A549 treated with CpdA at 1 μM for 4 hours (cell line): ENCODE measurements at places on chromosomes 3 and 15. TPM values are rescaled to one million over a fixed set of nuclear protein-coding genes. Genes with fewer than 3 reads are reported as not detected.

The GRK7 gene
- total RNA-seq = 0.02 to 0.06 TPM (median 0.03 TPM) in 3 of 5 replicates, not detected in the others

The ZBTB47 gene
- total RNA-seq = 4.7 to 7.5 TPM (median 5.9 TPM) in 5 replicates

The THBS1 gene
- total RNA-seq = 25.9 to 48.0 TPM (median 29.7 TPM) in 5 replicates

The RTF1 gene
- 16.3 to 27.5 TPM (median 19.5 TPM) in 5 replicates for total RNA-seq

The RARRES1 gene
- total RNA-seq = 7.2 to 11.1 TPM (median 9.1 TPM) in 5 replicates

The FANCD2OS gene
- not detected in 5 replicates for total RNA-seq

The TGFBR2 gene
- total RNA-seq = 42.1 to 44.7 TPM (median 43.1 TPM) in 5 replicates

The SCAANT1 gene
- total RNA-seq = 0.48 TPM in 1 of 5 replicates, not detected in the others

The VIPR1 gene
- 0.54 to 0.73 TPM (median 0.58 TPM) in 5 replicates for total RNA-seq

The TMEM44 gene
- total RNA-seq = 8.0 to 13.4 TPM (median 11.4 TPM) in 5 replicates

The CASR gene
- total RNA-seq = not detected in 5 replicates

The NPTN gene
- total RNA-seq = 179 to 219 TPM (median 204 TPM) in 5 replicates

The MED12L gene
- total RNA-seq = 0.43 to 0.80 TPM (median 0.61 TPM) in 5 replicates

The KBTBD13 gene
- not detected in 5 replicates for total RNA-seq

The CDV3 gene
- total RNA-seq = 103 to 125 TPM (median 112 TPM) in 5 replicates

The PLOD2 gene
- total RNA-seq = 116 to 171 TPM (median 139 TPM) in 5 replicates

The STRA6 gene
- total RNA-seq = 51.0 to 75.4 TPM (median 63.6 TPM) in 5 replicates

The CPN2 gene
- not detected in 5 replicates for total RNA-seq

The HYAL1 gene
- total RNA-seq = 0.31 to 0.48 TPM (median 0.38 TPM) in 5 replicates

The CHL1 gene
- total RNA-seq = not detected in 5 replicates

The TMCO5A gene
- not detected in 5 replicates for total RNA-seq

The ADAMTS7 gene
- total RNA-seq = 2.6 to 4.2 TPM (median 3.2 TPM) in 5 replicates

The TMEM212 gene
- total RNA-seq = not detected in 5 replicates

The CLDN11 gene
- total RNA-seq = 0.14 to 0.26 TPM (median 0.22 TPM) in 5 replicates

The PLA2G4E gene
- total RNA-seq = not detected in 5 replicates

The SCN11A gene
- total RNA-seq = not detected in 5 replicates

The TCAIM gene
- 7.9 to 8.6 TPM (median 8.4 TPM) in 5 replicates for total RNA-seq

The TPM1 gene
- 439 to 523 TPM (median 486 TPM) in 5 replicates for total RNA-seq

The ETFA gene
- 233 to 281 TPM (median 267 TPM) in 5 replicates for total RNA-seq

The SI gene
- total RNA-seq = not detected in 5 replicates

The ZNF860 gene
- total RNA-seq = 0.91 to 1.4 TPM (median 0.94 TPM) in 5 replicates

The IMPG2 gene
- 0.01 to 0.02 TPM in 2 of 5 replicates, not detected in the others for total RNA-seq

The CLDN18 gene
- total RNA-seq = not detected in 5 replicates

The FHIT gene
- 0.37 to 3.7 TPM (median 0.64 TPM) in 5 replicates for total RNA-seq

The IL17RE gene
- 0.87 to 1.3 TPM (median 1.0 TPM) in 5 replicates for total RNA-seq

The NEO1 gene
- 29.4 to 35.9 TPM (median 33.3 TPM) in 5 replicates for total RNA-seq

The MYO5C gene
- total RNA-seq = 4.4 to 6.3 TPM (median 5.2 TPM) in 5 replicates

The RBP2 gene
- total RNA-seq = not detected in 5 replicates

The NUDT16 gene
- 4.9 to 6.5 TPM (median 6.1 TPM) in 5 replicates for total RNA-seq

The CD86 gene
- total RNA-seq = not detected in 5 replicates

The HRH1 gene
- total RNA-seq = 8.8 to 9.7 TPM (median 9.0 TPM) in 5 replicates

The LRRK1 gene
- total RNA-seq = 20.1 to 29.0 TPM (median 22.4 TPM) in 5 replicates
